RCC 7860 (cell line): ENCODE measurements at places on chromosomes 12 and 14.

DNA sequence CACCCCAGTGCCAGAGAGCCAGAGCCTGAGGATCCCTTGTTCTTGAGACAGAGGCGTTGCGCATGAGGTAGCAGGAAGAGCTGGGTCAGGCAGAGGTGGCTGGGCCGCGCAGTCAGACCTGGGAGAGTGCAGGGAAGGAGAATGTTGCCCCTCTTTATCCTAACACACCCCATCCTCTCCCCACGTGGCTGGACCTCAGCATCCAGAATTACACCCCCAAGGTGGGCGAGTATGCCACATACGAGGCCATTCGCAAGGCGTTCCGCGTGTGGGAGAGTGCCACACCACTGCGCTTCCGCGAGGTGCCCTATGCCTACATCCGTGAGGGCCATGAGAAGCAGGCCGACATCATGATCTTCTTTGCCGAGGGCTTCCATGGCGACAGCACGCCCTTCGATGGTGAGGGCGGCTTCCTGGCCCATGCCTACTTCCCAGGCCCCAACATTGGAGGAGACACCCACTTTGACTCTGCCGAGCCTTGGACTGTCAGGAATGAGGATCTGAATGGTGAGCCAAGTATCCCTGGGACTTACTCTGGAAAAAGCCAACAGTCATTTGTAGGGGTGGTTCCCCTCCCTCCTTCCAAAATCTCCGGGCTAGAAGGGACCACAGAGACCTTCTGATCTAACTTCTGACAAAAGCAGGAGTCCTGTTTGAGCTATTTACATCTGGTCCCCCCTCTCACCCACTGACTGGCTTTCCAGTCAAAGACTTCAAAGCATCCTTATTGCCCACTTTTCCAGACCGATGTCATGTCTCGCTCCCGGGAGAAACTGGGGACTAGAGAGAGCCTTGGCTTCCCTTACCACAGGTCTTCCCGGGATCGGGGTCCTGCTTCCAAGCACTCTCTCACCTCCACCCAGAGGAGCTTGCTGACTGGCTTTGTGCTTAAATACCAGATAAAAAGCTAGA, 6.1 kb downstream of the MMP14 start:
- no peak for DNase-seq

GRCh38 chr14:29030970-29031369, 264.4 kb downstream of the FOXG1 start:
- DNase-seq, result no peak

DNA sequence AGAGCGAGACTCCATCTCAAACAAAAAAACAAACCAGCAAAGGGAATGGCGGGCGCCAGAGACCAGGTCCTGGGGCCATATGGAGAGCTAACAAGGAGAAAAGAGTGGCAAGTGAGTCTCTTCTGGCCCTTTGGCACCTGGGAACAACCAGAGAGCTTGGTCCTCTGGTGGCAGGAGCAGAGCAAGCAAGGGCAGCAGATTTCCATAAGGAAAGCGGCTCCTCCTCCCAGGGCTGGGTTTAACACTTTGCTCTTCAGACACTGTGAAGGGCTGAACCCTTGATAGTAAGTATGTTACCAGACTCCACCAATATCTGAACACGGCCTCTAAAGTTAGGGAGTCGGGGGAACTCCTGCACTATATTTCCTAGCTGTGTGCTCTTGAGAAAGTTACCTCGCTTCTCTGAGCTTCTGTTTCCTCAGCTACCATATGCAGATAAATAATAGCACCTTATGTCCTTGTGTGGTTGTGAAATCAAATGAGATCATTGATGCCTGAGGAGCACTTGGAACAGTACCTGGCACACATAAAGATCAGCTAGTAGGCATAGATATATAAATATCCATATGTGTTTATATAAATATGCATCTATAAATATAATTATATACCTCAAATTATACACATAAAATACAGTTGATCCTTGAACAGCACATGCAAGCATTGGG, 33.4 kb upstream of the PLEKHG6 start:
- DNase-seq, result no peak

- DNase-seq, result peak; percentile 5
Measured at GRCh38 chr14:51298895-51299294, 58.8 kb downstream of the TMX1 start.

- DNase-seq, result no peak
Measured at GRCh38 chr12:31967539-31967938, 8.3 kb downstream of the RESF1 start.

DNA sequence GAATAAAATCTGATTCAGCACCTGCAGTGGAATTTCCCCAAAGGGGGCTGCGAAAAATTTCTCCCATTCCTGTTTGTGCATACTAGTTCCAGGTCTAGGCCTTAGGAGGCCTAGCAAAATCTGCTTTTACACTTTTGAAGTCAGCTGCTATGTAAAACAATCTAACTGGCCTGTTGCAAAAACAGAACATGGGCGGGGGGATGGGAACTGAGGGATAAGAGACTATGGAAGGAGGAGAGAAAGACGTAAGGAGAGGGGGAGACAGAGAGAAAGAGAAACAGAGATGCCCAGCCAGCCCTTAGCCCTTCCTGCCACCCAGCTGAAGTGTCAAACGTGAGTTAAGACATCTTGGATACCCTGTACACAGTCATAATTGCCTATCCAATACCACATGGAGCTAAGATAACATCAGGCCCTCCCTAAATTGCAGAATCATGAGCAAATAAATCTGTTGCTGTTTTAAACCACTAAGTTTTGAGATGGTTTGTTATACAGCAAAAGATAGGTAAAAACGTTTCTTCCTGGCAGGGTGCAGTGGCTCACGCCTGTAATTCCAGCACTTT, 45.6 kb downstream of the SPTLC2 start:
- no peak for DNase-seq

GRCh38 chr12:47739979-47740378, 14.7 kb upstream of the ENDOU start:
- DNase-seq, result no peak
